ENCODE measurements at places on chromosomes 7 and 10.

DNA sequence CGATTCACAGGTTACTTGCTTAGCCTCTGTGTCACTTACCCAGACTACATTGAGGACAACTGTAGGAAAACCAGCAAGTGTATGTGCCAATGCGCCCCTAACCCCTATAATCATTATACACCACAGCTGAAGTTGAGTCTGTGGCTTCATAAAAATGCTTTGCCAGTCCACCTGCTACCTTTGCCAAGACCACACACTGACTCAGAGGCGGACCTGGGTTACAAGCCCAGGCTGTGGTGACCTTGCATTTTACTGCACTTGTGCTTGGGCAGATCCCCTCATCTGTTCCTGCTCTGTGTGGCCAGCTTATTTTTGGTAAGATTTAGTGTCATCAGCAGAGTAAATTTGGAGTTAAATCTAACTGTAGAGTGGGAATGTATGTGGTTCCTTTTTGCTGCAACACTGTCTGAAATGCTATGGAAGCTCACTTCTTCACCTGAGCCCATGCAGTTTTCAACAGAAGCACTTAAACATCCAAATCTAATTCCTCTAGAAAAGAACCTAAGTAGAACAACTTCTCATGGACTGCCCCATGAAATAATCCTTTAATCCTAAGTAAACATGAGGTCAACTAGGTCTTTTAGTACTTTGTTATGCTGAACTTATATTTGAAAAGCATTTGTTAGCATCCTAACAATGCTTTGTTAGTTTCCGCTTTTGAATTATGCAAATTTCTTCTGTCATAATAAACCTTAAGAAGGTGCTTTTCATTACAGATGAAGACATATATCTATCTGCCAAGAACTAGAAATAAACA, 96.2 kb upstream of the AMPH start:
- DNase-seq, result no peak

GRCh38 chr10:62230344-62231121, 38.1 kb downstream of the RTKN2 start:
- no peak for DNase-seq

- DNase-seq, result no peak
Measured at GRCh38 chr10:48778193-48778857, 93.7 kb downstream of the WDFY4 start.

DNA sequence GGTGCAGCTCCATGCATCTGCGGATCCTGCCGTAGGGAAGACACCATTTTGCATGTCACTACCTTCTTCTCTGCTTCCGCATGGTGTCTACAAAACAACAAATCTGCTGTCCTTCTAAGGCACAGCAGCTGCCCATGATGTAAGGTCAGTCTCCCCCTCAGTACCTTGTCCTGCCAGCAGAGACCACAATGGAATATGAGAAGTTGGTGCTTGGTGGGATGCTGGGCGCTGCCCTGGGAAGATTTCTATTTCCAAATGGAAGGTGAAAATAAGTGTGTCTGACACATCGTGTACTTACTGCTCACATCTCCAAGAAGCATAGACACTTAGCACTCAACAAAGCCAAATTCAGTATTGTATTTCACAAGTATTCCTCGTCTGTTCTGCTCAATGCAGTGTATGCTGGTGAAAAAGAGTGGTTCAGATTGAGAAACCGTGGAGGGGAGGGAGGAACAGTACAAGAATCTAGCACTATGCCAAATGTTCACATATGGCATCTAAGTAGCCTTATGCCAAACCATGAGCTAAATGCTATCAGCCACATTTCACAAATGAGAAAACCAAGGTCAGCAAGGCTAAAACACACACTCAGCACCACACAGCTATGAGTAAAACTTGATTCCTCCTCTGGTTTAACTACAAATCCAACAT, 95.0 kb downstream of the GRB10 start:
- no peak for DNase-seq

- DNase-seq, result no peak
Measured at GRCh38 chr7:123220396-123220795, 20.6 kb upstream of the SLC13A1 start.

GRCh38 chr10:30062090-30062489, 2.7 kb upstream of the JCAD start:
- no peak for DNase-seq

DNA sequence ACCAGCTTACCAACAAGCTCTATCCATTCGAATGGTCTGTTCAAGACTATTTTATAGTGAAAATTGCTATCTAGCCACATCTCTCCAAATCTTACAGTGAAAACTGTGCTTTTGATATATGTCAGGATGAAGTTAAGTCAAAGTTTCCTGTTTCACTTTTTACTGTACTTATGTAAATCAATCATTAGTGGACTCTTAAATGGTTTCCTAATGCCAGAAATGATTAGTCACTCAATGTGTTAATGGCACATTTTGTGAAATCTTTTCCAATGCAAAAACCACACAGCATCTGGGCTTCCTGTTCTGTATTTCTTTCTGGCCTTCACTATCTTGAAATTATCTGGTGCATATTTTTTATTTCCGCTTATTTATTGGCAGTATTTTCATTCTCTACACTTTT, 87.3 kb upstream of the STEAP1B start:
- DNase-seq, result no peak

- DNase-seq, result no peak
Measured at GRCh38 chr7:16345979-16346958, 75.1 kb downstream of the CRPPA start.

Data from stimulated activated CD4-positive, alpha-beta T cell treated with anti-CD3 and anti-CD28 coated beads, Interleukin-1b, Interleukin-23, amount 100 ng/mL, for 48 hours (primary cell).